ENCODE measurements at places on chromosomes 1 and 21.

GRCh38 chr1:70156529-70157120 is 48.8 kb downstream of the LRRC40 start:
- DNase-seq = no peak

DNA sequence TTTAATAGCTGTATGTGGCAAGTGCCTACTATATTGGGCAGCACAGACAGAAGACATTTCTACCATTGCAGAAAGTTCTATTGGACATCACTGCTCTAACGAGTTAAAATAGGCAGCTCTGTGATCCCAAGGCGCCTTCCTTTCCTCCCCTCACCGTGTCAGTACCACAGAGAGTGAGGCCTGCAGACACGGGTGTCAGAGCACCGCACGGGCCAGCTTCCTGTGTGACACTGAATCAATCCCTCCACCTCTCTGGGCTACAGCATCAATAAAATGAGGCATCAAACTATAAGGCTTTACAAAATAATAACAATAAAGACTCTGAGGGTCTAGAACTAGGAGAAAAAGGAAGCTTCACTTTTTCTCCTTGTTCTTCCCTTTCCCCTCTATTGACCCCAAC is 246.7 kb downstream of the FOXD2 start:
- DNase-seq = peak; percentile 32

DNA sequence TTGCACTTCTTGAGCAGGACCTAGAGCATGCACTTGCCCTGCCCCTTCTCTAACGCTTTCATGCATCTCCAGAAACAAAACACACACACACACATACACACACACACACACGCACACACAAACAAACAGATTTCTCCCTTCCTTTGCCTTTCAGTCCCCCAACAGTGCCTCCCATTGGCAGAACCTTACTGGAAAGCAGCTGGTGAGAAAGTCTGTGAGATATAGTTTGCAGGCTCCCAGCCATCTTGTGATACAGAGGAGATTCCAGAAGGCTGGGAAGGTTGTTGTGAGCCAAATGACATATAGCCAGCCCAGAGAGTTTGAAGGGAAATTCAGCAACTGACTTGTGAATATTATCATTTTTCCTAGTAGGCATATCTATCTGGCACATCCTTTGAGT is 35.9 kb upstream of the ZRANB2 start:
- DNase-seq = no peak

GRCh38 chr1:181190364-181191035 is 102.0 kb downstream of the IER5 start:
- no peak for DNase-seq

GRCh38 chr1:78440381-78440793 is 50.4 kb upstream of the PTGFR start:
- no peak for DNase-seq

DNA sequence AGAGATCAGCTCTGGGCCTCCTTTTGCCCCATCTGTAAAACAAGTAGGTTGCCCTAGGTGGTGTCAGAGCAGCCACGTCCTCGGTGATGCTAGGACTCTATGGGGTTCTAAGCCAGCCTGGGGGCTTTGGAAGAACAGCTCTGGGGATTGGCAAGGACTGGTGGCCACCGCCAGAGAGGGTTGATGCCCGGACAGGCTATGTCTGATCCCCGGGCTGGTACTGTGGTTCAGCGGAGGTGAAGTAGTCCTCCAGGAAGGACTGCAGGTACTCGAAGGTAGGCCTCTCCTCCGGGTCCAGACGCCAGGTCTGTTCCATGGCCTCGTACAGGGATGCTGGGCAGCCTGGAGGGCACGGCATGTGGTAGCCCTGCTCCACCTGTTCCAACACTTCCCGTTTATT is 8.8 kb upstream of the AHDC1 start:
- DNase-seq = no peak
